ENCODE measurements at places on chromosomes 2 and 18.

DNA sequence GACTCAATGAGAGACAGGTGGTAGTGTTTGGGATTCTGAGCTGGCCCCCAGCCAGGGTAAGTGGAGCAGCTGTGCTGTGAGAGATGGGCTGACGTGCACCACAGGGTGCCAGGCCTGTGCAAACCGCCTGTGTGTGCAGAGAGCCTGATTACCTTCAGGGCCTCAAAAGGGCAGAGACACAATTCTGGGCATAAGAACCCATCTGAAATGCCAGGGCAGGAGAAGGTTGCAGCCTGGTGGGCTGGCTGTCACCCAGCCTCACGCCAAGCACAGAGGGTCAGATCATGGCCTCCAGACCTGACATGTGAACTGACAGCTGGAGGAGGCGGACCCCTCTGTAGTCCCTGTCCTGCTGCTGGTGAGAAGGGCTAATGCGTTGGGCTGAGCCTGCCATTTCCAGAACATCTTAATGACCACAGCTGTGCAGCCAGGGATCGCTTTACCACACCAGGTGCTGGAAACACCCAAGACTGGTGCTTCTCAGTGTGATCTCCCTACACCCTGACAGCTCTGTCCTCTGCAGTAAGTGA is 100.9 kb downstream of the ARL4C start:
- no peak for DNase-seq

DNA sequence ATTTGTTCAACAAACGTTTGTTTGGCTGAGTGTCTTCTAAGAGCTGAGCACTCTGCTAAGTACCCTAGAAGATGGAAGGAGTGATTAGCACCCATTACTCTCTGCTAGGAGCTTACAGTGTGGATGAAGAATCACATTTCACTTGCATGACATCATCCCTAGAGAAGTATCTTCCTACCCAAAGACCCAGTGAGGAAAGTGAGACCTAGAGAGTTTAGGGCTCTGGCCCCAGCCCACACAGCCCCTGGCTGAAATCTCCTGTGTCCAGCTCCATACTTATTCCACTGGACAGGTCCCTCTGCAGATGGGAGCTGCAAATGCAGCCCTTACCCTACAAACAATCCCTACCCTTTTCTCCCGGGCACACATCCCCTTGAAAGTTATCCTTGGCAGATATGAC is 26.8 kb upstream of the EPAS1 start:
- DNase-seq, result no peak

GRCh38 chr2:32988525-32988924 is 41.8 kb downstream of the LTBP1 start:
- no peak for DNase-seq

- no peak for DNase-seq
These were observed 24.1 kb downstream of the MRPL35 start for GRCh38 chr2:86223140-86223926.

DNA sequence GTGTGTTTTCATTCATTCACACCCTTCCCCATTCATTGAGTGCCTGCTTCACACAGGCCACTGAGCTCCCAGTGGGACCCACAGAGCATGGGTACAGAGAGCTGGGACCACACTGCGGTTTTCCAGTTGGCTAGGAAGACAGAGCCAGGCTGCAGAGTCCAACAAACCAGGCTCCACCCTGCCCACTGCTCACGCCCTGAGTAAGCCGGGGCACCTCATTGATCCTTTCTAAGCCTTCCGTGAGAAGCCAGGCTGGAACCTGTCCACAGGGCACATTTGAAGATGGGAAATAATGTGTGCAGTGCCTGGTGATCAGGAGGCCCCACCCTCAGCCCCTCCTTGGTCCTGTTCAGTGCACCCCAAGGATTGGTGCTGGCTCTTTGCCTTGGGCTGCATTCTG is 13.5 kb downstream of the KCNIP3 start:
- DNase-seq, result no peak

DNA sequence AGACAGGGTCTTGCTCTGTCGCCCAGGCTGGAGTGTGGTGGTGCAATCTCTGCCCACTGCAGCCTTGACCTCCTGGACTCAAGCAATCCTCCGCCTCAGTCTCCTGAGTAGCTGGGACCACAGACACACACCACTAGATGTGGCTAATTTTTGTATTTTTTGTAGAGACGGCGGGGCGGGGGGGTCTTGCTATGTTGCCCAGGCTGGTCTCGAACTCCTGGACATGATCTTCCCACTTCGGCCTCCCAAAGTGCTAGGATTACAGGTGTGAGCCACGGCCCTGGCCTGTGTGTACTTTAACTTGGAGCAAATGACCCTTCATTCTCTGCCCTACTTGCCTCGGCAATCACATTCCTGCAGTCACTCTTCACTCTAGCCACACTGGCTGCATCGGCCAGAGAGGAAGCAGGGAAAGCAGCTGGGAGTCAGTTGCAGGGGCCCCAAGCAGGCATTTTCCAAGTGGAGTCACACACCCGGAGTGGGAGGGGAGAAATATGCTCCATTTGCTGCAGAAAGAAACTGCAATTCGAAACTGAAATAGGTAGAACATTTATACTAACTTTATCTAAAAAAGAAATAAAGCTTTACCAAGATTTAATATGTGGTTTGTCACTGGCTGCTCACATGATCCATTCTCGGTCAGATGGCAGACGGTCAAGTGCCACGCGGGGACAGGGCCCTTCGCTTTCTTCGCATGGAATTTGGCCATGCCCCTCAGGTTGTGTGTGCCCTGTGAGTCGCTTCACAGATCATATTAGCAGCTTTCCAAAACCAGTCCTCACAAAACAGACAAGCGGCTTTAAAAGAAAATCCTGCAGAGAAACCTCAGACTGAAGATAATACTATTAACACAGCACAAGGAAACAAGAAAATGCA is 37.1 kb downstream of the FAM161A start:
- DNase-seq, result no peak

GRCh38 chr2:156430980-156431358 is 5.2 kb upstream of the GPD2 start:
- no peak for DNase-seq

DNA sequence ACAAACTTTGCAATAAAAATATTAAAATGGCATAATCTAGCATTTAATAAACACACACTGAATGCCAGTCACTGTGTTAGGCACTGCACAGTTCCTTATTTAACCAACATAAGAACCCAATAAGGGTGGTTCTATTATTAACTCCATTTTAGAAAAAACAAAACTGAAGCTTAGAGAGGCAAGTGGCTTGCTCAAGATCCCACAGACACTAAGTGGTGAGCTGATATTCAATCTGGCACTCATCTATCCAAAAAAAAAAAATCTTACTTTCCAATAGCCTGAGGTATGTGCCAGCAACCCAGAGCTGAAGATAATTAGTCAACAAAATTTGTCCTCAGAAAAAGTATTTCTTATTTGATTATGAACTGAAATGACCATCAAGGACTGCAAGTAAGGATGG is 799 bp downstream of the CYTIP start:
- DNase-seq, result no peak

- DNase-seq, result no peak
These were observed 152.9 kb upstream of the DDX18 start for GRCh38 chr2:117661619-117662018.

DNA sequence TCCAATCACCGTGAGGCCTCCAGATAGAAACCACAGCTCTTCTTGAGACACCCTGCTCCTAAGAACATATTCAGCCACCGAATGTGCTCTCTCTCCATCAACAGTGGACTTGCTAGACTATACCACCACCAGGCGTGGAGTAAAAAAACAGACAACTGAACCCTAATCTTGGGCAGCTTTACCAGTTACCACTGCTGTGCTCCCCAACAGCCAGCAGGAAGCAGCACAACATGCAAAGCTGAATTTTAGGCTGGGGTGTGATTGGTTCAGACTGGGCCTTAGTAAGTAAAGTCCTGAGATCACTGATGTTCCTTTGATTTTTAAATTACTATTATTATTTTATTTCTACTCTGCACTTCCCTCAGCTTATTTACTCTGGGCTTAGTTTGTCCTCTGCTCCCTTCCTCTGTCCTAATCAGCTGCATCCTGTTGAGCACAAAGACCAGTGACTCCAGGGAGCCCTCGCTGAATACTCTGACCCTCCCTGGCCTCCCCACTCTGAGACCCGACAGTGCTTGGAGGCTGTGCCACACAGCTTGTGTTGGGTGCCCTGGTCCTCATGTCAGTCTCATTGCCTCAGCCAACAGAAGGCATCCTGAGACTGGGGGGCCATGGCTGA is 21.9 kb downstream of the MRPL35 start:
- peak; percentile 7 for DNase-seq

GRCh38 chr2:214587442-214587841 is 176.6 kb downstream of the VWC2L start:
- no peak for DNase-seq

GRCh38 chr2:99337113-99338028 is at the start of gene EIF5B:
Gene EIF5B (plus strand): TSS chr2:99337389. CDS start chr2:99337555, 166 bp downstream.
- peak; percentile 97 for DNase-seq

DNA sequence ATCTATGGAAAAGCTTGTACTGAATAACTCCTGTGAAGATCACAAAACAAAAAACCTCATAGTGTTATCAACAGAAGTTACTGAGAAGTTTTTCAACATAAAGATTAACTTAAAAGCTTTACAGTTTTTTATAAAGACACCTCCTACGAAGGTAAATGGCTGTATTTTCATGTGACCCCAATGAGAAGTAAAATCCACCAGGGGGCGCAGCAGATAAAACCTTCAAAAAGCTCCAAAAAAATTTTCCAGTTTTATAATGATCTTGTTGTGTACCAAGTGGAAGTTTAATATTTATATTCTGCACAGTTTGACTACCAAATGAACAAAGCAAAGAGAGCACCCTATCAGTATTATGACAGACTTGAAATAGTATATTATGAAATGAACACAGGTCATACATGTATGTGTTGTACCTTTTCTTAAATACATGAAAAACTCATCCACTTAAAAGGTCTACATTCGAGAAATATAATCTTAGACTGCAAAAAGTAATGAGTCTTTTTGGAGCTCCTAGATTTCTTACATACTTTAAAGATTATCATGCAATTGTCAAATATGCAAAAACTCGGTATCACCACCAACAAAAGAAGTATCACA is 38.5 kb downstream of the PNO1 start:
- DNase-seq, result peak; percentile 18

DNA sequence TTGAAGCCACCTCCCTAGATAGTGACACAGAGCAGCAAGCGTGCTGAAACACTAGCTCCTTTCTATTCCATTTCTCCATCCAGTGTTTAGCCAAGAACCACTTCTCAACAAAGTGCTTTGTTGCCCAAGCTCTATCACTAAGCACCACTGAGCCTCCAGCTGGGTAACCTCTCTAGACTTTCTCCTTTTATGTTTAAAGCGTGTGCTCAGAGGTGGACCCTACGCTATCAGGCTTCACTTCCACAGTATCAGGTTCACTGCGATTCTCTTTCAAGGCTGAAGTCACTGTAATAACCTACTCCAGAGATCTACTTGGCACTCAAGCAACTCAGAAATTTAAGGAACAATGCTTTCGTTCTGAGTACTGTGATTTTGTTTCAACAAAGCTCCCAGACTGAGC is 197.9 kb downstream of the LNPK start:
- no peak for DNase-seq

GRCh38 chr2:47301277-47301618 is 101.7 kb upstream of the MSH2 start:
- DNase-seq, result no peak

DNA sequence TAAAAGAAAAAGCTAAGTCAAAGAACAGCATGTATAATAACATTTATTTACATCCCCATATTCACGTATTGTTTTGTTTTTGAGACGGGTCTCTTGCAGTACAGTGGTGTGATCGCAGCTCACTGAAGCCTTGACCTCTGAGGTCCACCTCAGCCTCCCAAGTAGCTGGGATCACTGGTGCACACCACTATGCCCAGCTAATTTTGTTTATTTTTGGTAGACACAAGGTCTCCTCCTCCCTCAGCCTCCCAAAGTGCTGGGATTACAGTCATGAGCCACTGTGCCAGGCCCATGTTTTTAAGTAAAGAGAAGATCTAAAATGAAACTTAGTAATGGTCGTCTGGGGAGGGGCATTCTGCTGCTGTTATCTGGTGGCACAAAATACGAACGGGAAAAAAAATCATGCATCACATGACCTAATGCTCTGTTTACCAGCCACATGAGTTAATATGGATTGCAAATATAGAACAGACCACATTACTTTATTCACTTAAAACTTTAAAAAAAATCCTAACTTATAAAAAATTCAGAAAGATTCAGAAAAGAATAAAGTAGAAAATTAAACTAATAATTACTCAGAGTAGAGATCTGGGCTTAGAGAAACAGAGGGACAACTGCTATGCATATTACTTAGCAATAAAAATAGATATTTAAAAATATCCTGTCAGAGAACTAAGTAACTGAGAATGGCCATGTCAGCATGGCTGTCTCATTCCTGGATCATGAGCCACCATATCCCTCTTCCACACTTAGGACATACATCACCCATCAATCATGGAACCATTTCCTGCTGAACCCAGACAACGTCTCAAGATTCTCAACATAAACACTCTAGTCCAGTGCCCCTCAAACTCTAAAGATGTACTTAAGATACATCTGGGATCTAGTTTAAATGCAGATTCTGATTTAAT is 7.3 kb downstream of the MMADHC start:
- no peak for DNase-seq

DNA sequence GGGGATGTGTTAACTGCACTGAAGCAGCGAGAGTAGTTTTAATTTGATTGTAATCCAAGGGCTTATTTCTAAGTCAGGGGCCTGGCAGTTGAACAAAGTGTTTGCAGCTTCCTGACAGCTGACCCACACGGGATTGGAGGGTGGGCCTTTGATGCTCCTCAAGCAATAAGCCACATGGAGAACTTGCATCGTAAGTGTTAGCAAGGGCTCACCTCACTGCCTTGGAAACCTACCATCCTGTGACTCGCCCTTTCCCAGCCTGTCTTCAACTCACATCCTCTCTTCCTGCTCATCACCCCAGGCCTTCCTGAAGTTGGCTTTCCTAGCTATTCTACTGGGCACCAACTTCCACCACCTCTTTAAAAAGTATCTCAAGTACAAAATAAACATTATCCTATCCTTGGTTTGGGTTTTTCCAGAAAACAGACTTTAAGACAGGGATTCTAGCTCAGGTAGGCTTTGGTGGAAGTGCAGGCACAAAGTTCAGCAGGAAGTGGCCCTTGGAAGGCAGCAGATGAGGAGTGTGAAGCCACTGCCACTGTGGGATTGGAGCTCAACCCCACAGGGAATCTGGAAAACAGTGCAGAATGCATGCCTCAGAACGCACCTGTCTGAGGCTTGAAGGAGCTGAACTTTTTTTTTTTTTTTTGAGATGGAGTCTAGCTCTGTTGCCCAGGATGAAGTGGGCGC is 31.6 kb downstream of the B3GNT2 start:
- DNase-seq, result no peak

DNA sequence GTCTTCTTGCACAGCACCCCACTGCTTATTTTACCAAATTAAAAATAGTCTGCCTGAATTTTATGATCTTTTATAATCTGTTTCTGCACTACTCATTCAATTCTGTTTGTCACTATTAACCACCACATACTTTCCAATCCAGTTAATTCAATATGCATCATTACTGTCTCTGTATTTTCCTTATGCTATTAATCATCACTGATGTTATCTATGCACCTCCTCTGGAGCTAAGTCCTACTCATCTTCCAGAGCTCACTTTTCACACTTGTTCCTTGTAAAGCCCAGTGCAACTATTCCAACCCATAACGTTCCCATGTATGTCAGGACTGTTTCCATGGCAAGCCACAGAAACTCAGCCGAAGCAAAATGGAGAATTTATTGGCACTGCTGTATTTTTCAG is 713.6 kb downstream of the PLCL1 start:
- no peak for DNase-seq
